ENCODE measurements at places on chromosomes 7 and 10.

DNA sequence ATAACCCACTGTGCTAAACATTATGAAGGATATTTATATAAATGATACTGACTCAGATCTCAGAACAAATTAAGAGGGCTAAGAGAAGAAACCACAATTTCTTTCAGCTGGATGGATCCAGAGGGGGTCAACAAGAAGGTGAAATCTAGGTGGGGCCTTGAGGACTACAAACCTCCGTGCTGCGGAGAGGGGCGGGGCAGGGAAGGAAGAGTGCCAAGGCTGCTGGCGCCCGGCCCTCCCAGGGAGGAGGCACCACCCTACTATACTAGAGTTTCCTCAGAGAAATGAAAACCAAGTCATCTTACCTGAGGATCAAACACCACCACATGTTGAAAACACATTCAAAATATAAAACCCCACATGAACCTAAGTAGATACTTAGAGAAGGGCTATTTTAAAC lies 29.3 kb upstream of the CRYGN start:
- DNase-seq = no peak

DNA sequence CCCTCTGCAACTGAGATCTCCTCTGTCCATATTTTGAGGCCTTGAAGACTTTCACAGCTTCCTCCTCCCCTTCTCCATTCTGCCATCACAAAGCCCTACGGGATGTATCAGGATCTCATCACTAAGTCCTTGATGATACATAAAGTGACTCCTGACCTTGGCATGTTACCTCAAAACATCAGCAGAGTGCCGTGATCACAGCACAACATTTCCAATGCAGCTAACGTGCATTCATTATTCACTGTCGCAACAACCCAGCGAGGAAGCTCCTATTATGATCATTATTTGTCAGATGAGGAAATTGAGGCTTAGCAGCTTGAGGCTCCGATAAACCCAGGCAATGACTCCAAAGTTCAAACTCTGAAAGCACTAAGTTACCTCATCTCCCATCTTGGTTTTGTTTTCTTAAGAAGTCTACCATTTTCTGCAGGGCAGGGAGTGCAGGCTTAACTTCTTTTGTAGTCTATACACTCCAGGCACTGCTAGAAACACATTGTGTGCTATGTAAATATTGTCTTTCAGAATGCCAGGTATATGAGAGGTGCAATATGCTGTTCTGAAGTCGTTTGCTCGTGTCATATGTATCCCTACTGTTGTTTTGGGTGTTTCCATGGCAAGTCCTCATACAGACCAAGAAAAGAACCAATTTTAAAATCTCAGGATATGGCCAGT lies 80.6 kb upstream of the C1QL3 start:
- no peak for DNase-seq

- DNase-seq = no peak
Observed at GRCh38 chr10:64115908-64116643, 594.9 kb downstream of the REEP3 start.

- DNase-seq = no peak
Observed at GRCh38 chr10:132470410-132471124, 67.0 kb upstream of the INPP5A start.

DNA sequence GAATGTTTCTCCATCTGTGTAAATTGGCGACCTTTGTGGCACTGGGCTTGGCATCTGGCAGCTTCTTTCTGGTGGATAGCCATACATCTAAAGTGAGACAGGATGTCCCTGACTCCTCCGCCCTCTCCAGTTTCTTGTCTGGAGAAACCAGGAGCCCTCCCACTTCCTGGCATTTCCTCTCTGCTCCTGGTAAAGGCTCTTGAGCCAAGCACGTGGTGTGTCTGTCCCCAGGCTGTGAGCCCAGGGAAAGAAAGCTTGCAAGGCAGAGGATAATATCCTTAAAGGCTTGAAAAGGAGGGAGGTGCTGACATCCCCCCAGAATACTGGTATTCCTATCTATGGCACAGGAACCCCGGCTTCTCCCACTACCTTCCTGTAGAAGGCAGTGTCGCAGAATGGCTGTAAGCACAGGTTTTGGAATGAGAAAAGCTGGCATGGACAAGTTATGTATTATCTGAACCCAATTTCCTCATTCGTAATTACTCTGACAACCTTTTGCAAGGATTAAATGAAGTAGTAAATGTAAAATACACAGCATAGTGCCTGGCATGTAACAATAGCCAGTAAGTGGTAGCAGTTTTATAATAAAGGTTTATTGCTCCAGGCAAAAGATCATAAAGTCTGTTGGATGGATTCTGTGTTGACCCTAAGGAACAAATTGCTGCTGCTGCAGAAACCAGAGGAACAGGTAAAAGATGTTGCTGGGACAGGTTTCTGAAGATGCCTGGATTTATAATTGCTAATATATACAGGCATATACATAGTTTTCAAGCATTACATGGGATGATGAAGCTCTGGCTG lies 11.8 kb upstream of the ACSL5 start:
- DNase-seq = peak; percentile 37

DNA sequence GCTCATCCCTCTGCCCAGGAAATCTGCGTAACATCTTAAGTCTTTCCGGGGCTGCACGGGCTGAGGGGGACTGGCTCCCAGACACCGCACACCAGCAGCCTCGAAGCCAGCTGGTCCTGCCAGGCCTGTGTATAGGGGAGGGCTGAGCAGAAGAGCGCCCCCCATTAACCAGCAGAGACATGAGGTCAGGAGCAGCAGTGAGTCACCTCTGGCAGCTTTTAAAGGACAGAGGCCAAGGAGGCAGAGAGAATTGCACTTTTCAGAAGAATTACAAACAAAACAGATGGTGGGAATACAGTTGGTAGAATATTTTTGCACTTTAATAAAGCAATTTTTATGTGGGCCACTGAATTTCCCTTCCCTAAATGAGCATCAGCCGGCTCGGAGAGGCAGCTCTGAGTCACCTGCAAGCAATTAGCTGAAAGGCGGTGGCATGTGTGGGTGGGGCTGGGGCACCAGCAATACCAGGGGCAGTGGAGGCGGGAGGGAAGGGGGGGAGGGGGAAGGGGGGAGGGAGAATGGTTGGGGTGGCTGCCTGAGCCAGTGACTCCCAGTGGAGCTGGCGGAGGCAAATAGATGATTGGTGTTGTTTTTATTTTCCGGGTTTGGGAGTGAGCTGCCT lies 39.1 kb downstream of the GOLGA7B start:
- DNase-seq = peak; percentile 52

DNA sequence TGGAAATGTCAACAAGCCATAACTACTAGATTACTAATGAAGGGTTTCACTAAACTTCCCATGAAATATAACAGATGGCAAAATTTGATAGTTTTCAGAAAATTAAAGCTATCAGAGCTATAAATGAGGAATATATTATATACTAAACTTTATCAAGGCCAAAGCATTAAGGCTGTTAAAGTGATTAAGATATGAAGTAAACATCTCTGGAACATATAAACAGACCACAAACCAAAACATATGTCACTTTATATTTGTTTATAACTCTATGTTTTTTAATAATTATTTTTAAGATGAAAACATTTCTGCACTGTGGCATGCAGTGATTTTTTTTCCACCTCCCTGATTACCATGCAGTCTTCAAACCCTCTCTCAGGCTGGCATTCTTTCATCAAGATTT lies 120.2 kb downstream of the REEP3 start:
- no peak for DNase-seq

Measured in AG08396 (cell line).